ENCODE measurements at places on chromosomes 4 and X.

DNA sequence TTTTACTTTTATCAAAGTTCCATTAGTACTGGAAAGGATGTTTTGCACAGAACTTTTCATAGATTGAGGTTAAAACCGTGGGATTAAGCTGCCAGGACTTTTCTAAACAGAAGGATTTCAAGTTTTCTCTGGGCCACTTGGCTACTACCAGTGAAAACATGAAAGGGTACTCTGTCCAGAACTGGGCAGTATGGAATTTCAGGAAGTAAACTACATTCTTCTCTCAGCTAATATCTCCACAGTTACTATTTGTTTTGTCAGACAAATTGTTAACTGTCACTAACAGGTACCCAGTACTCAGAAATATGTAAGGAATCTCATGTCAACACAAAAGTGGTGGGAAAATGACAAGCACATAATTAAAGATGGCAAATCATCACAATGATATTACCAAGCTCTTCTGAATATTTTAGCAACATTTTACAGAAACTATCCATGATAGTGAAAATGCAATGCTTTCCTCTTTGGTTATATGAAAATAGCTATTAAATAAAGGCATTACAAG lies 454.4 kb downstream of the C4orf33 start:
- DNase-seq: no peak

GRCh38 chr4:74950200-74950599 lies 17.3 kb downstream of the PARM1 start:
- DNase-seq: no peak

DNA sequence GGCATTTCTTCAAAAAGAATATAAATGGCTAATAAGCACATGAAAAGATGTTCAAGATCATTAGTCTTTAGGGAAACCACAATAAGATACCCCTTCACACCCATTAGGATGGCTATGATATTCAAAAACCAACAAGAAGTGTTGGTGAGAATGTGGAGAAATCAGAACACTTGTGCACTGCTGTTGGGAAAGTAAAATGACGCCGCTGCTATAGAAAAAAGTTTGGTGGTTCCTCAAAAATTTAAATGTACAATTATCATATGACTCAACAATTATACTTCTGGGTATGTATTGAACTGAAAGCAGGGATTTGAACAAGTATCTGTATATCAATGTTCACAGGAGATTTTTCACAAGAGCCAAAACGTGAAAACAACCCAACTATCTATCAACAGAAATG lies 29.4 kb upstream of the NEUROG2 start:
- no peak for DNase-seq

DNA sequence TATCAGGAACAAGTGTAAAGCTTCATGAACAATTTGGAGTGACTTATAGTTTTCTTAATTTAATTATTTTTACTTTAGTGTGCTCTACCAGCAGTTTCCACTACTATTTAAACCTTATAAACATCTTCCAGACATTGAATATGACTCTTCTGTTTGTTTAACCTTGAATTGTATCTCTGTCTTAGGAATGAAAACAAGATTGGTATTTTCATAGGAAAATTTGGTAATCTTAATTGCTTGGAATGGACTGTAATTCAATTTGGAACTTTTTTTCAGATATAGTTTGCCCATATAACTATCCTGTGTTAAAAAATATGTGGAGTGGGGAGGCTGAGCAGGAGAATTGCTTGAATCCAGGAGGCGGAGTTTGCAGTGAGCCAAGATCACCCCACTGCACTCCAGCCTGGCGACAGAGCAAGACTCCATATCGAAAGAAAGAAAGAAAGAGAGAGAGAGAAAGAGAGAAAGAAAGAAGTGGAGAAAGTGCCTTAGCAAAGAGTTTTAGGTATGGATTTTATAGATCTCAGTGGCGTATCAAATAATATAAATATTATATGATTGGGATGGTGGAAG lies 242.4 kb downstream of the BMPR1B start:
- no peak for DNase-seq

DNA sequence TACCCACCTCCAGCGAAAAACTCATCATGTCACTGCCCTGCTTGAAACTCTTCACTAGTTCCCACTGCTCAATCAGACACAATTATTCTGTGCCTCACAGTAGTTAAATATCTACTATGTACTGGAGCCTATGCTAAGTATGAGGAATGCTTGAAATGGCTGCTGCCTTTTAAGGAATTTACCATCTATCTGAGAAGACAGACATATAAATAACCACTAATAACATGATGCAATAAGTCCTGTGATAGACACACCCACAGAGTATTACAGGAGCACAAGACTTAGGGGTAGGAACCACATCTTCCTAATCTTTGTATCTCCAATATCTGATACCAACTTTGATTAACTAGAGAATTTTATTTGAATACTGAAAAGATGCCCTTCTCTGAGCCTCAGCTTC lies 21.1 kb downstream of the SLC25A53 start:
- no peak for DNase-seq

- no peak for DNase-seq
Measured at GRCh38 chrX:41563876-41564275, 116.7 kb downstream of the NYX start.

DNA sequence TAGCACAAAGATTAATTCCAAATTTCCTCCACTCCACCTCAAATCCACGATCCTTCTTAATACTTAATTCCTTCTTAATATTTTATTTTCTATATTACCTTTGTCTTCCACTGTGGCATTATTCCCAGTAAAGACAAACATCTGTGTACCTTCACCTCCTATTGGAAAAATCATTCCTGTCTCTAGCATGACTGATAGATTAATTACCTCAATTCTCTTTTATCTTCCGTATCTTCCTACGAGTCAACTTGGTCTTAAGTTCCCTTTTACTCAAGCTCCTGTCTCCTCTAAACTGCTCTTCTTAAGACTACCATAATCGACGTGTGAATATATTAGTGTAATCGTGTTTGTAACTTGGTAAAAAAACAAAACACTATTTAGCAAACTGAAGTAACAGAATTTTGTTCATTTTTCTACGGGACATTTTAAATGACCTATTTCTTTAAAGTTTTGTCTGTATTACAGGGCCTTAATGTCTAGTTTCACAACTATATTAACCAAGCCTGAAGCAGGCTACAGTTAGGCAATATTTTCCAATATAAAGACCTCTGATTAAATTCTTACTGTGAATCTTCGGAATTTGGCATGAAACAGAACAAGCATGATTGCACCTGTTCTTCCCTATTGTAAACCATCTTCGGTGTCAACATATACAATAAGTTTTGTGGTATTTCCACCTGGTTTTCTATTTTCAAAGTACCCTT lies 1.1 kb upstream of the USP38 start:
- no peak for DNase-seq

DNA sequence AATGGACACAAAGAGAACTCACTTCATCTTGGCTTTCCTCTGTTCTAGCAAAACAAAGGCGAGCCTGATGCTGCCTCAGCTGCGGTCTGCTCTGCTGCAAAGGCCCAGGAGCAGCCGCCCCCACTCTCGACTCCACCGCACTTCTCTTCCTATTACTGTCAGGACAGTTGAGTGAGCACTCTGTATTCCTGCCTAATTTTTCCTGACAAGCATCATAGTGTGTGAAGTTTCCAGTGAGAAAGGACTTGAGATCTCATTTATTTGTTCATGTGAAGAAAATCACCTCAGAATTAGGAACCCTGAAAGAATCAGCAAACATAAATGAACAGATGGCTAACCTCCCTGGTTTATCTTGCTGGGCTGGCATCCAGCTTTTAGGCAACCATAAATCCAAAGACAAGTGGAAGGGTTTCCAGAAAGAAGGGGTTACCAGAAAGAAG lies 15.6 kb downstream of the SCARB2 start:
- DNase-seq: no peak

DNA sequence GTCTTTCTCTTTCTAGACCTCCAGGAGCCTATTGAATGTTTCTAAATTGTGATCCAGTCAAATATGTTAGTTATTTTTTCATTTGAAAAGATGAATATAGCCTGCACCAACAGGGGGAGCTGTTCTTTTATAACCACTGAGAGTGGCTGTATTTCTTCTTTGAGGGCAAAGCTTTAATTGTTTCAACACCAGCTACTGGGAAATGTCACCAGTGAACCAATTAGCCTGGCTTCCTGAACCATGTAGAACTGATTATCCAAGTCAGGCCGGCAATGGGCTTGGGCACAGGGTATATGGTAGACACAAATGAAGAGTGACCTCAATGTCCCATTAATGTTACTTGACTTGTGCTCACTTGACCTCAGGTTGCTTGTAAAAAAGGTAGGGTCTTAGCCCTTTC lies 4.8 kb upstream of the DAPP1 start:
- DNase-seq: peak; percentile 59

DNA sequence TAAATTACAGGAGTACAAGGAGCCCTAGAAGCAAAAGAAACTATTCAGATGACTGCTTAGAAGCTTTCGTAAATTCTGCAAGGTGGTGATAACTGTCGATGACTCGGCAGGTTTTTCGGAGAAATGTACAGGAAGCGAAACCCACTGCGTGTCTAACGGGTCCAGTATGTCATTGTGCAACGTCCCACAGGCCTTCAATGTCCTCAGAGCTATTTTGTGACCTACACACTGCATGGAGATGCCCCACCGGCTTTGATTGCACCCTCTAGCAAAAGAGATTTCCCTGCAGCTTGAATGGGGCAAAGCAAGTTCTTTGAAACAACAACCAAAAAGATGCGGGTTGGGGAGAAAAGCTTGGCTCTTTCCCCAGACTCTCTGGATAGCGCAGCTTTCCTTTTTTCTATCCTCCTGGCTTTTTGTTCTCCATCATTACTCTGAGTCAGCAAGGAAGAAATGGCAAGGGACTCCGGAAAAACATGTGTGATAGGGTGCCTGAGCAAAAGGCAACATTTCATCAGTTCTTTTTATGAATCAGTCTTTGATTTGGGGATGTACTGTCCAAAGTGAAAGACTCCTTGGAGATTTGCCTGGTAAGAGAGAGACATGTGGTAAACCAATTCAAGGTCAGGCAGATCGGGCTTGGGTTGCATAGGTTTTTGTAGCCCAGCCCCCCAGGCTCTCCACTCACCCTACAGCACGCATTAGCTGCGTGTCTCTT lies 112.0 kb upstream of the TBL1X start:
- peak; percentile 65 for DNase-seq

GRCh38 chr4:175935016-175935661 lies 123.1 kb upstream of the GPM6A start:
- DNase-seq: no peak

- DNase-seq: no peak
Measured at GRCh38 chrX:12877386-12877785, 10.5 kb downstream of the TLR7 start.

DNA sequence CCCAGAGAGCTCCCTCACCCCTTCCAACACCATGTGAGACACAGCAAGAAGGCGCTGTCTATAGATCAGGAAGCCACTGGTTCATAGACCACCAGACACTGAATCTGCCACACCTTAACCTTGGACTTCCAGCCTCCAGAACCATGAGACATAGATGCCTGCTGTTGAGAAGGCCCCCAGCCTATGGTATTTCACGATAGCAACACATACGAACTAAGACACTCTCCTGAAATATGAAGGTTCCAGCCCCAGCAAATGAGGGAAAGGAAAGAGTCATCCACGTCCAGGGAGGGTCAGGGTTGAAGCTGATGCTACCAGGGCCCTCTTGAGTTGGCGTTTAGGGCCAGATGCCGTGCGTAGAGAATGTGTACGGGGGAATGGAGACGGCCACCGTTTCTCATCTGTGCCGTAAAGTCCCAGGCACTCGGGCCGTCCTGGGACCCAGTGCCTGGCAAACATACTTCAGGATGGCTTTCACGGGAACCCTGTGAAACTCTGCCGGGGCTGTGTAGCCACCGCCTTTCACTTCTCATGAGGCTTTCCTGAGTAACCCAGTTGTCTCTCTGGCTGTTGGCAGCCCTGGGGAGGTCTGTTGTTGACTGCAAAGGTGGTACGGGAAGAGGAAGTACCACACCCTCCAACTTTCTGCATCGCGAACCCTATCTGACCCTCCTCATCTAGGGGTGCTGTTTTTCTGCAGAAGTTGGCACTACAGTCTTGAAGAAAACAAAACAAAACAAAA lies 17.7 kb upstream of the P2RY8 start:
- DNase-seq: no peak

DNA sequence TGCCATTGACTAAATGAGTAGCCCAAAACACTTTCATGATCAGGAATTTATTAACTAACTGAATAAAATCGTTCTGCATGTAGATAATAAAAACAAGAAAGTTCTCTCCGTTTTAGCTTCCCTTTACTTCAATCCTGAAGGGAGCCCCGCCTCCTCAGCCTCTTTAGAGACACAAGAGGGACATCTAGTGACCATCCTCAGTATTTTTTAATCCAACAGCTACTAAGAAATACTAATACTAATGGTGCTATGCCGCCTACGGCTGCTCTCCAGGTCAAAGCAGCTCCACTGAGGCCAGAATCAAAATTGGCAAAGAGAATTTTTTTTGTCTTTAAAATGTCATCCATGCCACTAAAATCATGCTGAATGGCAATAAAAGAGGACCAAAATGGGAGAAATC lies 3.2 kb upstream of the PCDH19 start:
- peak; percentile 1 for DNase-seq

DNA sequence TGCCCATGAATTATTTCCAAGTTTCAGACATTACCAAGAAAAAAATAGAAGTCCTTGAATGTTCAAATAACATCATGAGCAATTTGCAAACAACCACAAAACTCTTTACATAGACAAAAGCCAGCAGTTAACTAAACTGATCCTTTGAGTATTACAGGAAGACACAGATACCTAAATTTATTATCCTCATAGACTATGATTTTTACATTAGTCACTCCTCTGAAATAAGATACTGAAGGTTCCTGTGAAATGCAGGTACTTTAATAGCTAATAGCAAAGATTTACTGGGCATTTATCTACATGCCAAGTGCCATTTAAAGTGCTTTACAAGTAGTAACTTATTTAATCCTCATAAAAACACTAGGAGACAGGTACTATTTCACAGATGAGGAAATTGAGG lies 37.7 kb downstream of the GPR82 start:
- no peak for DNase-seq

DNA sequence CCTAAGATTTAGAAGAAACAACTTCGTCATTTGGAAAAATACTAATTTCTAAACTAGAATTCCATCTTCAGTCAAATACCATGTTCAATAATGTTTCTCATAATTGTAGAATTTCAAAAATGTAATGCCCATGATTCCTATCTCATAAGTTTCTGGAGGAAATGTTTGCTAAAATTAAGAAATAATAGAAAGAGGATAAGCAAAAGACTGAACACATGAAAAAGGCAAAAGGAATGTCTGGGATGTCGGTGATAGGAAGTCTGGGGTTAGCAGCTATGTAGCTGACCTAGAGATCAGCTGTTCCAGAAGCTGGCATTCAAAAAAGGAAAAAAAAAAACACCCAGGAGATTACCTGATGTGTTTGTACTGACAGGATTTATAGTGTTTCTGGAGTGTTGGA lies 18.9 kb upstream of the PCDH10 start:
- no peak for DNase-seq

DNA sequence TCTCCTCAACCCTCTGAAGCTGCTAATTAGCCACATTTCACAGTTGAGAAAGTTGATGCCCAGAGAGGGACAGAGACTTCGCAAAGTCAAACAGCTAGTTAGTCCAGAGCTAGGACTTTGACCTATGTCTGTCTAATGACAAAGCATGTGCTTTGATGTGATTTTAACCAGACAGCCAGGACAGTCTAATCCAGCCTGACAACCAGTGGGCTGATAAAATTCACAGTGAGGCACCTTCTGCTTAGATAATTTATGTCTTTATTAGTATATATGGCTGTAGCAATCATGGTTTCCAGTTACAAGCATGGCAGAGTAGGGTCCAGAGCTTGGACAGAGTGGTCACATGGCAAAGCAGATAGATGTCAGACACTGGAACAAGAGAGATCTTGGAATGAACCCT lies 133.6 kb upstream of the C1QTNF7 start:
- no peak for DNase-seq
